Stimulated activated CD4-positive, alpha-beta T cell treated with anti-CD3 and anti-CD28 coated beads, TNF-alpha, amount 100 ng/mL, for 24 hours (primary cell): ENCODE measurements at places on chromosomes 2 and 18.
A peak's percentile ranks its signal among the peaks of the same experiment; 100 is the strongest.

DNA sequence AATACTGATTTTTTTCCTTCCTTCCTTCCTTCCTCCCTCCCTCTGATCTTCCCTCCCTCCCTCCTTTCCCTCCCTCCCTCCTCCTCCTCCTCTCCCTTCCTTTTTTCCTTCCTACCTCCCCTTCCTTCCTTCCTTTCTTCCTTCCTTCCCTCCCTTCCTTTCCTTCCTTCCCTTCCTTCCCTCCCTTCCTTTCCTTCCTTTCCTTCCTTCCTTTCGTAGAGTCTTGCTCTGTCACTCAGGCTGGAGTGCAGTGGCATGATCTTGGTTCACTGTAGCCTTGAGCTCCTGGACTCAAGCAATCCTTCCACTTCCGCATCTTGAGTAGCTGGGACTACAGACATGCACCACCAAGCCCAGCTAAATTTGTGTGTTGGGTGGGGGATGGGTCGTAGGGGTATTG, 8.9 kb upstream of the TMEM131 start:
- no peak for DNase-seq

- DNase-seq, result no peak
These were observed 38.9 kb upstream of the B3GNT2 start for GRCh38 chr2:62156861-62157496.

- DNase-seq, result no peak
These were observed 44.4 kb downstream of the TRIB2 start for GRCh38 chr2:12761104-12761503.

DNA sequence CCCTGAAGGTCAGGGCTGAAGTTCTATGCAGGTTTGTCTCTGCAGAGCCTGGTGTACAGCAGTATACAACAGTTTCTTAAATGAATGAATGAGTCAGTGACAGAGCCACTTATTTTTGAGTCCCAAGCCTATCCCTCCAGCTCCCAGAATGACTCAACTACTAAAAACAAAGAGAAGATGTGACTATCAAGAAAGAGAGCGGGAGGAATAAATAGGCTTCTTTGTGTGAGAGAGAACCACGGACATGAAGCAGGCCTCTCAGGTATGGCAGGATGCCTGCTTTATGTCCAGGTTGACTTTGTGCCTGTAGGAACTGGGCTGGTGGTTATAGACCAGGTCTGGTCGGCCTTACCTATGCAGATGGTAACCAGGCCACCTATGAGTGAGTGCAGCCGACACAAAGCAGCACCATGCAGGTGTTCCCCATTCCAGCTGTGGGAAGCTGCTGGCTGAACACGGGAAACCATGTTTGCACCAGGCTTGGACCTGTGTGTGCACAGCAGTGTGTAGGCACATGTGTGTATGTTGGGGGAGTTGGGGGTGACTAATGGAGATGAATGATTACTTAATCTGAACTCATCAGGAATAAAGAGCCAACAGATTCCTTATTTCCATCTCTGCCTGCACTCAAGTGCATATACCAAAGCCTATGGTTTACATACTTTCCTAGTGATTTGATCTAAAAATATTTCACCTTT, 171.0 kb downstream of the OSR1 start:
- DNase-seq, result no peak

DNA sequence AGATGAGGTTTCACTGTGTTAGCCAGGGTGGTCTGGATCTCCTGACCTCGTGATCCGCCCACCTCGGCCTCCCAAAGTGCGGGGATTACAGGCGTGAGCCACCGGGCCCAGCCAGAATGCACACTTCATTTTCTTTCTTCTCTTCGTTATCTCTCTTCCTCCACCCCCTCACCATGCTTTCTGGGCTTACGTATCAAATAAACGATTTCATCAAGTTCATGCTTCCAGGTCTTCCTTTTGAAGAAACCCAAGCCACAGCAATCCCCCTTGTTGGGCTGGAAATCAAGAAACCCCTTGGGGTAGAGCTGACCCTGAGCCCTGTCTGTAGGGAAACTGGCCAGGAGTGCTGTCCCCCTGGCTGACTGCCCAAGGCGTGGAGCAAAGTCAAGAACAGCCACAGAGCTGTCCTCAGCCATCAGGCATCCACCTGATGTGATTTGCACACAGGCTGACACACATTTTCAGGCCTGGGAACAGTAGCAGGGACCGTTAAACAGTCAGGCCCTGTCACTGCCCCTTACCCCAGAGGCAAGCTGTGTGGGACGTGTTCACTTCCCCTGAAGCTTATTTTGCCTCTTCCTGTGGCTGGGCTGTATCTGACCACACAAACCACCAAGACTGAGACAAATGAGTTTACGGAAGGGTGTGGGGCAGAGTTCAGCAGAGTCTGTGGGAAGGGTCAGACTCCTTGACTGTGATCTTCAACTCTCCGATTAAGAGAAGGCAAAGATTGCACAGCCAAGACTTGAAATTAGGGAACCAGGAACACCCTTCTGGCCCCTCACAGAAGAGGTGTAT, 15.1 kb upstream of the NMUR1 start:
- peak; percentile 35 for DNase-seq

DNA sequence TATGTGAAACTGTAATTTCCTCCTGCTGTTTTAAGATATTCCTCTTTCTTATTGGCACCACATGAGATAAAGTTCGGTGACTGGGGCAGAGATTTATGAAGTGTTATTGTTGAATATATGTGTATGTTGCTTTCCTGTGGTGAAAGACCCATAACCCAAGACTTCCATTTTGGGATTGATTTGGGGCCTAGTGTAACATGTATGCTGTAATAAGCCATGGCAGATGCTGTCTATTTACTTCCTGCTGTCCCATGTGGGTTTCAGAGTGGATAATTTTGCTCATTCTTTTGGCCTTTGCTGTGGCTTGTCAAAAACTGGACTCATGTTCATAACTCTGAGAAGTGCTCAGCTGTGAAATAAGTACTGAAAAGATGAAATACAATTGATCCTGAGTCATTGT, 10.8 kb upstream of the MYO1B start:
- DNase-seq, result no peak

- no peak for DNase-seq
These were observed 31.9 kb upstream of the MSTN start for GRCh38 chr2:190094316-190094871.
